Hematopoietic multipotent progenitor cell (in vitro differentiated cells): ENCODE measurements at places on chromosomes 16 and 17.

DNA sequence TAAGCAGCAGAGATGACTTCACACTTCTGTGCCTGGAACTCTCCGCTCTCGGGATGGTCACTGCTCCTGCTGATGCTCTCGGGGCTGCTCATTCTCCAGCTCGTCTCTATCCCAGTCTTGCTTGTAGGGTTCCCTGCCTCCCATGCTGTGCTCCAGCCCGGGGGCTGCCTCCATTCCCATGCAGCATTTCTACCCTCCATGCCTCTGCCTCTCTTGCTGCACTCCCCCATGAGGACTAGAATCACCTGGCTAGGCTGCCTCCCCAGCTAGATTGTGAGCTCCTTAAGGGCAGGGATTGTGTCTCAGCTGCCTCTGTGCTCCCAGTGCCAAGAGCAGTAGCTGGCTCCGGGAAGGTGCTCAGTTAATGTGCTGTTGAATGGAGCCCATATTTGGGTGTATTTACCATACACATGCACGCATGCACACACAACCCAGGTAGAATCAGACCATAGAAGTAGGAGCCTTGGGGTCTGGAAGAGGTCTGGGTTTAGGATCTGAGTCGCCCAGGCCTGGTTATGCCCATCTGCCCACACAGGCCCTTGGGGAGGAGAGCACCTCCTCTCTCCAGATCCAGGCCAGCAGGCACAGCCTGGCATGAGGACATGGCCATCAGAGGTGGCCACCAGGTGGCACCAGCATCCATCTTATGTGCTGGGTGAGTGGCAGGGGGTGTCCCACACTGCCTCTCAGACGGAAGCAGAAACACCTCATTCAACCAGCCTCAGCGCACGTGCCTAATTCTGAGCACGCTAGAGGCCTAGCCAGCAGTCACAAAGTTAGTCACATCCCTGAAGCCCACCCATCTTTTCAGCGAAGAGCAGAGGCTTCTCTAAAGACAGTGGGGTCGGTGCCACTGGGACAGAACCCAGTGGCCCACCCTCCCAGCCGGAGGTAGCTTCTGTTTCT, 9.3 kb downstream of the GIT1 start:
- peak; percentile 92 for DNase-seq

DNA sequence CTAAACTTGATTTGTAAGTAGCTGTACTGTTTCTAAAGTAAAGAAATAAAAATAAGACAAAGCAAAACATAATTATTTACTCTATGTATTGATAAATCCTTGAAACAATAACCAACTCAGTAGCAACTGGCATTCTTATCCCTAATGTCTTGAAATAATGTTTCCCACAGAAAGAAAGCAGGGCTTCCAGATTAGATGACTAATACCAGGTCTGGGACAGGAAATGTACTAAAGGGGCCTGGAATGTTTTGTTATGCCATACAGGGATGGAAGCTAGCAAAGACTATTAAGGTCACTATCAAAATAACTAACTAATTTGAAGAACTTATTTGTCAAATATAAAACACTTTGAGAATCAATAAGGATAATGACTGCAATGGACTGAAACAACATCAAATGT, 82.1 kb downstream of the CFDP1 start:
- no peak for DNase-seq

- DNase-seq: no peak
Observed at GRCh38 chr16:24381470-24382118, 125.5 kb downstream of the CACNG3 start.

GRCh38 chr17:10550014-10550413, 556 bp upstream of the MYH2 start:
- DNase-seq: no peak

- DNase-seq: no peak
Observed at GRCh38 chr17:13272296-13272695, 254.5 kb upstream of the ELAC2 start.

- peak; percentile 67 for DNase-seq
Observed at GRCh38 chr17:17783825-17784656, 52.7 kb downstream of the SREBF1 start.

GRCh38 chr16:84791501-84791900, 28.3 kb upstream of the CRISPLD2 start:
- DNase-seq: no peak

DNA sequence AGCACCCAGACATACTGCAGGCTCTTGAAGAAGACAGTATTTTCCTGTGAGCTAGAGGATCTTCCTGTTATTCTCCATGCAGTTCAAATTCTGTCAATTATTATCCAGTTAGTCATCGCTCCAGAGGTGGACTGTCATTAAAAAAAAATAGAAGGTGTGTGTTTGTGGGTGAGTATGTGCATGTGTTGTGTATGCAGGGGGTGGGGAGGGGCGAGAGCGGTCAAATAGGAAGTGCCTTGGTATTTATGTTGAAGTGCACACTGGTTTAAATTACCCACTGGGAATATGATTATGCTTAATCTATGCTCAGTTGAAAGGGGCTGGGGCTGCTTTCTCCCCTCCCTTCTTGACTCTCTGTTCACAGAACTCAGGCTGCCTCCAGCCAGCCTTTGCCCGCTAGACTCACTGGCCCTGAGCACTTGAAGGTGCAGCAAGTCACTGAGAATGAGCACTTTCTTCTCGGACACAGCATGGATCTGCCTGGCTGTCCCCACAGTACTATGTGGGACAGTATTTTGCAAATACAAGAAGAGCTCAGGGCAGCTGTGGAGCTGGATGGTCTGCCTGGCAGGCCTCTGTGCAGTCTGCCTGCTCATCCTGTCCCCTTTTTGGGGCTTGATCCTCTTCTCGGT, at the start of gene HSD17B2:
Gene HSD17B2, plus strand, starts transcription at position 273 of the 632 bp plus-strand sequence. Its CDS starts 172 bp downstream, at position 445.
- no peak for DNase-seq

- no peak for DNase-seq
Observed at GRCh38 chr16:10376229-10376628, 9.6 kb upstream of the ATF7IP2 start.

DNA sequence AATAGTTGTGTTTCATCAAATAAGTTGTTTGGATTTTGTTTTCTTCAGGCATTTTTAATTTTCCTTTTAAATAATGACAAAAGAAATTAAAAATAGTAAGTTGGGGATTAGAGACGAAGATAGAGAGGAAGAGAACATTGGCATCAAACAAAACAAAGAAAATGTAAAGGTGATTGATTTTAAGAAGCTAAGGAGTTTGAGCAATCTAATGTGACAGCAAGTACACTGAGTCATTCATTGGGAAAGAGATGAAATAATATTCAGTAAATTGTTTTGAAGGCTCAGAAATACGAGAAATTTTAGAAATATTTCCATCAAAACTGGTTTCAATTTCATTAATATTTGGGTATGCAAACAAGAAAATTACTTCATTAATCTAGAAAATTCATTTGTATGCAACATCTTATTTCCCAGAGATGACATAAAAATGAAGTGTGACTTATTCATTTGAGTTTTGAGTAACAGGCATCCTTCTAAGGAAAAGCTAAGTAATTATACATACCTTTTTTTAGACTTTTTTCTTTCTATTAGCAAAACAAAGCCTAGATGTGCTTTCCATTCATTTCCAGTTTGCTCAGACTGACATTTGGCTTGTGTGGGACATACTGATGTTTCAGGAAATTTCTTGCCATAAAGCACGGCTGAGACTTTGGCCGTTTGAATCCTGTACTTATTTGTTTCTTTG, 66.7 kb downstream of the COX10 start:
- DNase-seq: no peak

DNA sequence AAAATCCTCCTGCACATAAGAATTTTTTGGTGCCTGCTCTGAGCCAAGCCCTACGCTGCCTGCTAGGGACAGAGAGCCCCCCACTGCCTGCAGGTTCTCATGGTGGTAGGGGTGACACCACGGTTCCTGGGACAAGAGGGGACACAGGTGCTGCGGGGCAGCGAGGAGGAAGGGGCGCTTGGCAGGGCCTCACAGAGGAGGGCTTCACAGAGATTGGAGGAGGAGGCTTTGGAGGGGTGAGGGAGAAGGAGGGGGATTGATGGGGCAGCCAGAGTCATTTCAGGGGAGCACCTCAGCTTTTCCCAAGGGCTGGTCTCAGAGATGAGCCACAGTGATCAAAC, 29.8 kb upstream of the GSG1L start:
- no peak for DNase-seq

DNA sequence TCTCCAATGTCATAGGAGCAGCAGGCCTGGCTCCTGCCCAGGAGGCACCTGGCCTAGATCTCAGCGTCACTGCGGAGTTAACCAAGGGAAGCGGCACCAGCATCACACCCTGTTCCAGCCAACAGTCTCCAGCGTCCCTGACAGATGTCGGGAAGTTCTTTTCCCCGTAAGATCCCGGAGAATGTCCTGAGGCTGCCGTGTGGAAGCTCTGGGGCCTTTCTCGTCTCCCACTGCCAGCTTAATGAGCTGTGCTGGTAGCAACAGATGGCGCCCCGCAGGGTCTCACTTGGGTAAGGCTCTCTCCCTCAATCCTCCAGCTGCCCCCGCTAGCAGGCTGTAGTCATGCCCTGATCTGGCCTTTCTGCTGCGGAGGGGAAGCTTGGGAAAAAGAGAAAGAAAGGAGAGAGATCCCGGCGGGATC, 57.5 kb downstream of the MARCHF10 start:
- no peak for DNase-seq

DNA sequence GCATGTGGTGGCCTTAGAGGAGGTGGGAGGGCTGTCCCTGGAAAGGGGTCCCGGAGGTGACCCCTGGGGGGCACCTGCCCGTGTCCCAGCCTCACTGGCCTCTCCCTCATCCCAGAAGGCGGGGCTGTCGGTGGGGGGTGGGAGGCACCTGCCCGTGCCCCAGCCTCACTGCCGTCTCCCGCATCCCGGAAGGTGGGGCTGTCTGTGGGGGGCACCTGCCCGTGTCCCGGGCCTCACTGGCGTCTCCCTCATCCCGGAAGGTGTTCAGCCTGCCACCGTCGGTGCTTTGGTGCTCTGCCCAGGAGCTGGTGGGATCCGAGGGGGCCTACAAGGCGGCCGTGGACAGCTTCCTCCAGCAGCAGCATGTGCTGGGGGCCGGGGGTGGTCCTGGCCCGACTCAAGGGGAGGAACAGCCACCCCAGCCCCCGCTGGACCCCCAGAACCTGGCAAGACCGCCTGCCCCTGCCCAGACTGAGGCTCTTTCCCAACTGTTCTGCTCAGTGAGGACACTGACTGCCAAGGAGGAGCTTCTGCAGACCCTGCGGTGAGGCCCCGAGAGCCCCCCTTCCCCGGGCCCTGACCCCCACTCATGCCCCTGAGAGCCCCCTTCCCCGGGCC, 6.2 kb downstream of the CTU2 start:
- no peak for DNase-seq

DNA sequence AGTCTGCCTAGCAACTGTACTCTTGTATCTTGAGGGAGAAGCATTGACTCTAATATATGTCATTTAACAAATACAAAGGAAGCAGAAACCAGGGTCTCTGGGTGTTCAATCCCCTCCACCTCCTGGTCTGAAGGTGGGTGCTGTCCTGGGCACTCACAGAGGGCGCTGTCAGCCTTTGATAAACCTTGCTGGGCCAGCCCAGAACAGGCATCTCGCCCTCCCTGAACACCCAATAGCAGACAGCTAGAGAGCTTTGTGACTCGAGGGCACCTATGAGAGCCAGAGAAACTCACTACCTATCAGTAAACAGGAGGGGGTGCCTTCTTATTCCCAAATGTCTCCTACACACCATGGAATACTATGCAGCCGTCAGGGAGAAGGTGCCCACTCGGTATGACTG, 6.4 kb upstream of the PIPOX start:
- no peak for DNase-seq

DNA sequence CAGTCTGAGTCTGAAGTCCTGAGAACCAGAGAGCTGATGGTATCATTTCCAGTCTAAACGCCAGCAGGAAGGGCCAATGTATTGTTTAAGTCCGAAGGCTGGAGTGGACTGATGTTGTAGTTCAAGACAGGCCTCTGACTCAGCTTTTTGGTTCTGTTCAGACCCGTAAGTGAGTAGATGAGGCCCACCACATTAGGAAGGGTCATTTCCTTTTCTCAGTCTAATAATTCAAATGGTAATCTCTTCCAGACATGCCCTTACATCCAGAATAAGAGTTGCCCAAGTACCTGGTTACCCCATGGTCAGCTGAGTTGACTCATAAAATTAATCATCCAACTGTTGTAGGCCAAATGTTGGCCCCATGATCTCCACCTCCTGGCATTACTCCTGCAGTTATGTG, 442.6 kb upstream of the HSBP1 start:
- no peak for DNase-seq

DNA sequence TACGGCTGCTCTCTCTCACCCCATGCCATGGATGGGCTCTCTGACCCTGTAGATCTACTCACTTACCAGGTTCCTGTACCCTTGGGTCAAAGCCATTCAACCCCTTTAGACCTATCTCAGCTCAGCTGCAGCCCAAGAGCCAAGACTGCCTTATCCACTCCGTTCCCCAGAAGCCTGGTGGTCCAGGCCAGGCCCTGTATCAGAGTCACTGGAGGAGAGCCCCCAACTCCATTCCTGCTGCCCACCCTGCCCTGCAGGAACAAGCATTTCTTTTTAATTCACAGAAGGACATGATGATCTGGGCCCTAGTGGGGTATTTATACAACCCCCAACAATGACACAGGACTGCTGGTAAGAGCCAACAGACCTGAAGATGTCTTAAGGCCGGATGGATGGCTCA, 76.8 kb downstream of the AIPL1 start:
- DNase-seq: no peak

GRCh38 chr17:35723735-35724134, 7.7 kb upstream of the RASL10B start:
- DNase-seq: no peak

- no peak for DNase-seq
Observed at GRCh38 chr16:20313741-20314140, 13.6 kb downstream of the GP2 start.

DNA sequence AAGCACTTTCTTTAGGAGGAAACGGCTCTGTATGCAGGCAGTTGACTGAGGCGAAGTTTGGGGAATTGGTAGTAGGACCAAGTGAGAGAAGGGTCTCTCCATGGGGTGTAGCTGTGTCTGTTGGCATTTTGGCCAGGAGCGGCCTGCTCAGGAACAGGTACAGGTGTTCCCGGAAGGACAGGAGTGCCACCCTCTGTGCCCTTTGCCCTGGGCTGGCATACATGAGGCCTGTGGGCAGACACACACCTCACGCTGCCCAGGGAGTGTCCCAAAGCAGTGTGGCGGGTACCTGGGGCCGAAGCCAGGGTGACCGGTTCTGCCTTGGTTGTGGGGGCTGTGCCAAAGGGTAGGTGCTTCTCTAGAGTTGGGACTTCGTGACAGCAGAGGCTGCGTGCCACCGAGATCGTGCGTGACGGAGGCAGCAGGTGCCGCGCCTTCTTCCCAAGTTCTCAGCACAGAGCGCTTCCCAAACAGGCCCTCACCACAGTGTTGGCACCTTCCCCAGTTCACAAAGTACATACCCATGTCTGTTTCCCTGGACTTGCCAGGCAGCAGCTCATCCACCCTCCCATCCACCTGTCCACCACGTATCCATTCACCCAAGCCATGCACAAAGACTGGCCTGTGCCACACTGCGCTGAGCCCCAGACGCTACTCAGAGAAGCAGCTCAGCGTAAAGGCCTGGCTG, 19.9 kb upstream of the TCF25 start:
- no peak for DNase-seq

DNA sequence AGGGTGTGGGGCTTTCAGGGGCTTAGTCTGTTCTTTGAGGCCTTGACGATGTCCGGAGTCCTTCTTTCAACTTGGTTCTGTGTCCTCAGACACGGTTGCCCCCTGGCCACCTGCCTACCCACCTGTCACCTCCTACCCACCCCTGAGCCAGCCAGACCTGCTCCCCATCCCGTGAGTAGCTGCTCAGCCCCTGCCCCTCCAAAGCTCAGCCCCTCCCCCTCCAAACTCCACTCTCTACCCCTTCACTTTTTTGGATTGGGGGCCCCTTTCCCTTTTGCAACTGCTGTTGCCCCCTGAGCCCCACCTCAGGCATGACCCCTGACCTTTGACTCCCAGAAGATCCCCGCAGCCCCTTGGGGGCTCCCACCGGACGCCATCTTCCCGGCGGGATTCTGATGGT, 1.2 kb downstream of the LAT start:
- DNase-seq: no peak
